Osteoblast (primary cell): ENCODE measurements at places on chromosomes 1 and 21. TPM values are rescaled to one million over a fixed set of nuclear protein-coding genes. Genes with fewer than 3 reads are reported as not detected.

DNA sequence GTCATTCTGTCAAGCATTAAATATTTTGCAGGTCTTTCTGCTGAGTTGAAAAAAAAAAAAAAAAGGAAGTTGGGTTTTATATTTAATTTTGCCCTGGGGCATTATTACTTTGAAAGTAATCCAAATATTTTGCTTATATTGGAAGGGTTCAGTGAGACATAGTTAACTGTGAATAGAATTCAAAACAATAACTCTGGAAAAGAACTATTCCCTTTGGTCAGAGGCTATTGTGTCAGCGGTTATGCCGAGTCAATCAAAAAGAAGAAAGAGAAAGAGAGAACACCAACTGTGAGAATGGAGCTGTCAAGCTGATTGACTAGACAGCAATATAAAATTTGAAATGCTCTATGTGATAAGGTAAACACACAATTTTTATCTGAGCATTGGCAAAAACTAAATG is 761.7 kb downstream of the ADGRL2 start:
- no peaks in the 10 kb centered on the region for H3K27me3 ChIP-seq
- peaks cover 10% of the 10 kb centered on the region for H3K4me1 ChIP-seq

- H3K4me1 ChIP-seq, result no peaks in the 10 kb centered on the region
- no peaks in the 10 kb centered on the region for H3K36me3 ChIP-seq
- no peak overlapping the region for H3K27ac ChIP-seq
- no peak for DNase-seq
- H3K4me3 ChIP-seq, result no peak overlapping the region
Measured at GRCh38 chr1:81179242-81179641, 621.5 kb upstream of the ADGRL2 start.

DNA sequence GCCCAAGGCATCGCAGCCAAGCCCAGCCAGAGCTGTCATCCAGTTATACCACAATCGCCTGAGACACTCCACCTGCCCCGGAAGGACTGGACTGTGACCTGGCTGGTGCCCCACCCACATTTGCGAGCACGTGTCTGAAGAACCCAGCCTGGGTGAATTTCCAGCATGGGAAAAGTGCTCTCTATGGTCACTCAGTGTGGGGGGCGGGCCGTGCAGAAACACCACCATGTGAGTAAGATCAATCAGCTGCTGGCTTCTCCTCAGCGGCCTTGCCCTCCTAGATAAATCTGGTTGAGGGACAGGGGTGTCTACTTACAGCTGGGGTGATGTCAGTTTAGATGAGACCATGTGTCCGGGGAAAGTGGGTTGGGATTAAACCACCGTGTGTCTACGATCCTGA is 44.8 kb downstream of the URB1 start:
- no peak overlapping the region for H3K27ac ChIP-seq
- H3K4me1 ChIP-seq, result no peaks in the 10 kb centered on the region

DNA sequence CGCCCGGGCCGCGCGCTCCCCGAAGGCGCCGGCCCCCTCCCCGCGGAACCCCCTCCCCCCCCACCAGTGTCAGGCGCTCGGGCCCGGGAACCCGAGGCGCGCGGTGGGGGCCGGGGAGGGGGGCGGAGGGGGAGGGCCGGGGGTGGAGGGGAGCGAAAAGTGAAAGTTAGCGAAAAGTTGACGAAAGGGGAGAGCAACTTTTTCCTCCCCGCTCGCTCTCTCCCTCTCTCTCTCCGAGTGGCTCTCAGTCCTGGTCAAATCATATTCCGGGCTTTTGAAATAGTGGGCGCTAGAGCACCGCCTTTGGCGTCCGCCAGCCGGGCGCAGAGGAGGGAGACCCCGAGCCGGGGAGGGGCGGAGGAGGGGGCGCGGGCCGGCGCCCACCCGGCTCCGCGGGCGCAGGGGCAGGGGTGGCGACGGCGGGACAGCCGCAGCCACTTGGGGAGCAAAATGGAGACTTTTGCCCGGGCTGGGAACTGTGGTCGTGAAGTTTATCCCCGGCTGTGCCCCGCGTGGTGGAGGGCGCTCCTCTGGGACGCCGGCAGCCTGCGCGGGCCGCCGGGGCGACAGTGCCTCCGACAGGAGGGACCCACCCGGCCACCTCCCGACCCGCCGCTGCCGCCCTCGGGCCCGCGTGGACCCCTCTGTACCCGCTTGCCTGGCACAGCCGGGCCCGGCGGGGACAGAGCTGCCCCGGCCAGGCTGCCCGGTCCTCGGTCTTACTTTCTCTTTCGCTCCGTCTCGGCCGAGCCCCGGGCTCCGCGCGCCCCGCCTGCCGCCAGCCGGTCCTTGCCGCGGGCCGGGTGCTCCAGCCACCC is 697 bp downstream of the PRDM16 start:
- DNase-seq, result peak; percentile 99
- H3K27me3 ChIP-seq, result peaks cover 5% of the 10 kb centered on the region

GRCh38 chr1:198440842-198441241 is 99.6 kb downstream of the ATP6V1G3 start:
- no peaks in the 10 kb centered on the region for H3K27me3 ChIP-seq
- H3K4me1 ChIP-seq, result peaks cover 22% of the 10 kb centered on the region
- H3K27ac ChIP-seq, result no peak overlapping the region
- no peak for DNase-seq

DNA sequence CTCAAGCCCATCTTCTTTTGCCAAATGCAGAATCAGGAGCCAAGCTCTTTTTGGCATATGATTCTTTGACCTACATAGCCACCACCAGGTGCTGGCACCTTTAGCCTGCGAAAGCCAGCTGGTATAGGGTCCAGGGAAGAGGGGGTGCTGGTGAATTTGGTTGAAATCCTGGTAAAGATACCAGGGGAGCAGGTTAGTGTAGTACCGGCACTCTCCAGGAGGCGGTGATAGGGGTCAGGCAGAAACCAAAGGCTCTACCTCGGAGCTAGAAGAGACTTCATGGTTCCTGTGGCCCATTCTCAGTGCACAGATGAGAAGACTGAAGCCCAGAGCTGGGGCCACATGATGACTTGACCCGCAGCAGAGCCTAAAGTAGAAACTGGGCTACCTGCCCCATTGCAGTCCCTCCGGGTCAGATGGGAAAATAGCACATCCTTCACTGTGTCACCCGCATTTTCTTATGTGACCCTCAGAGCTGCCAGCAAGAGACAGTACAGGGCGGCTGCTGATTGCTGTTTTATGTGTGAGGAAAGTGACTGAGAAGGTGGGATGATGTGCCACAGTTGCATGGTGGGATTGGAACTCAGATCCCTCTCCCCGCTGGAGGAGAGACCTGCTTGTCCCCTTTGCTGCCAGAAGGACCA is 36.0 kb upstream of the IL19 start:
- H3K4me1 ChIP-seq, result peaks cover 14% of the 10 kb centered on the region
- peak; percentile 94 for DNase-seq
- no peak overlapping the region for H3K27ac ChIP-seq
- no peaks in the 10 kb centered on the region for H3K27me3 ChIP-seq
- H3K36me3 ChIP-seq, result peaks cover 57% of the 10 kb centered on the region

- no peak overlapping the region for H3K27ac ChIP-seq
- DNase-seq, result no peak
- H3K27me3 ChIP-seq, result no peaks in the 10 kb centered on the region
- H3K4me1 ChIP-seq, result peaks cover 30% of the 10 kb centered on the region
- no peak overlapping the region for H3K4me3 ChIP-seq
Measured at GRCh38 chr1:30526652-30527345, 196.6 kb downstream of the MATN1 start.

DNA sequence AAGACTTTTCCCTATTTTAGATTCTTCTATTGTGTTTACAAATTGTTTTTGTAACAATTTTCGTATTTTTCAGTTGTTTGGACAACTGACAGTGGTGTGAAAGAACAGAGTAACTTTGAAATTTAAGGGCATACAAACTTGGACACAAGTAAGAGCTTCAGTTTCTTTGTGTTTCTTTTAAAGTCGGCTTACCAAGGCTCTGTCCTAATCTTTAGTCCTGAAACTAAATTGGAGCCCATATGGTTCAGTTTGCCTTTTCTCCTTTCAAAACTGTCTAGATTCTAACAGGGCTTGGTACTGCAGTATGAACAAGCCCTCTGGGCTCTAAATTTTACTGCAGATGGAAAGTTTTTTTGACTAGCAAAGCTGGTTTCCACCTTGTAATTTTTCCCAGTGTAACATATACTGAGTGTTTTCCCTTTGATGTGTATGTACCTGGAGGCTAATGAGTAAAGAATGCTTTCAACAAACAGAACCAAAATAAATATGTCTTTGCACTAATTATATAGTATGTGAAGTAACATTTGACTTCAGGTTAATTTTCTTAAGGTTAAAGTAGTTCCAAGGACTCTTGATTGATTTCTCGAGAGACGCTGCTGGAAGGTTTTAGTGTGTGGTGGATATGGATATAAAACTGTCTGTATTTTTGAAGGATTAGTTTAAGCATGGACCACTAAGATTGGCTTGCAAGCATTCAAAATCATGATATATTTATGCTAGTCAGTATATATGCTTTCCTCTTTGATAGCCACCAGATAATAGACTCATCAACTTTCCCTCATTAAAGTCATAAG is 4.1 kb downstream of the SNX27 start:
- no peak for DNase-seq
- H3K36me3 ChIP-seq, result no peaks in the 10 kb centered on the region
- H3K4me3 ChIP-seq, result no peak overlapping the region
- H3K27me3 ChIP-seq, result no peaks in the 10 kb centered on the region
- no peak overlapping the region for H3K27ac ChIP-seq

DNA sequence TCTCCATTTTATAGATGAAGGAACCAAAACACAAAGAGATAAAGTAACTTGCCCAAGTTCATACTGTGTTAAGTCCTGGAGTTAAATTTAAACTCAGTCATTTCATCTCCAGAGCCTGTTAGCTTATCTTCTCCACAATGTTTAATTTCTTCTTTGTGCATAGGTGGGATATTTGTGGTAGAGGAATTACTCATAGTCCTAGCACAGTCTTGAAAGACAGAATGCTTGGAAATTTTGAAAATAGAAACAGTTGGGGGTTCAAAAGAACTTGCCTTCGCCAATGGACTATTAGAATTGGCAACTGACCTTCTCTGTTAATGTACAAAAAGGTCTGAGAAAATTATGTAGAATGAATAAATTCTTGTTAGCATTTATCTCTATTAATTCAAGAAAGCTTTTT is 832.0 kb upstream of the PRMT6 start:
- no peaks in the 10 kb centered on the region for H3K36me3 ChIP-seq
- H3K27ac ChIP-seq, result no peak overlapping the region
- no peak overlapping the region for H3K4me3 ChIP-seq

GRCh38 chr1:10513199-10513598 is 38.4 kb downstream of the PEX14 start:
- H3K27ac ChIP-seq, result no peak overlapping the region
- no peaks in the 10 kb centered on the region for H3K36me3 ChIP-seq
- no peaks in the 10 kb centered on the region for H3K27me3 ChIP-seq

DNA sequence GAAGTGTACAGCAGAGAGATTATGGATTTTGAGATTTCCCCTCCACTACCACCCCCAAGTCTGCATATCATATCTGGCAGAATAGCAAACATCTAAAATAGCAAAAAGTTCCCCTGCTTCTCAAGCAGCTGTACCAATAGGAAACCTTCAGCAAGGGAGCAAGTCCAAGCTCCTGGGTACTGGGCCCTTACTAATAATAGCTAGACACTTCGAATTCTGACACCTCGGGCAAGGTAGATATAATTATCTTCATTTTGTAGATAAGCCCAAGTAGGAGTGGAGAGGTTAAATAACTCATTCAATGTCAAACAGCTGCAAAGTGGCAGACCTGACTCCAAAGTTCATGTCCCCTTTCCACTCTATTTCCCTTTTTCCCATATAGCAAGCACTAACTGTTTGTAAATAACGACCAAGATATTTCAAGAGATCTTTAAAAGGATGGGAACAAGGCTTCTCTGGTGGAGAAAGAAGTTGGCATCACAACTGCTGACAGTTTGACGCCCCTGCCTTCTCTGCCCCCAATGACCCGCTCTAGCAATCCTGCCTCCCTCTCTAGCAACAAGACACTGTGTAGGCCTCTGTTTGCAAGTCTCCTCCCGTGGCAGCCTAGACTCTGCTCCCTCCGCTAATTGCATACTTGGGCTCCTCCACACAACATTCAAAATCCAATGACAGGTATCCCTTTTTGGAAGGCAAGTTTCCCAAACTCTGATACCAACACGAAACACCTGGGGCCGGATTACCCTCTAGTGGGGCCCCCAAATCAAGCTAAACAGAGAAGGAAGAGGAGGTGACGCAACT is 18.7 kb upstream of the ADAR start:
- H3K4me3 ChIP-seq, result peak overlapping the region; percentile 94
- H3K27ac ChIP-seq, result peak overlapping the region; percentile 98
- H3K4me1 ChIP-seq, result peaks cover 32% of the 10 kb centered on the region
- no peak for DNase-seq
- H3K36me3 ChIP-seq, result no peaks in the 10 kb centered on the region

GRCh38 chr1:149997585-149998262 is 12.8 kb downstream of the OTUD7B start:
- no peaks in the 10 kb centered on the region for H3K27me3 ChIP-seq
- H3K4me1 ChIP-seq, result peaks cover 26% of the 10 kb centered on the region
- H3K27ac ChIP-seq, result peak overlapping the region; percentile 18
- no peak overlapping the region for H3K4me3 ChIP-seq
- no peak for DNase-seq

DNA sequence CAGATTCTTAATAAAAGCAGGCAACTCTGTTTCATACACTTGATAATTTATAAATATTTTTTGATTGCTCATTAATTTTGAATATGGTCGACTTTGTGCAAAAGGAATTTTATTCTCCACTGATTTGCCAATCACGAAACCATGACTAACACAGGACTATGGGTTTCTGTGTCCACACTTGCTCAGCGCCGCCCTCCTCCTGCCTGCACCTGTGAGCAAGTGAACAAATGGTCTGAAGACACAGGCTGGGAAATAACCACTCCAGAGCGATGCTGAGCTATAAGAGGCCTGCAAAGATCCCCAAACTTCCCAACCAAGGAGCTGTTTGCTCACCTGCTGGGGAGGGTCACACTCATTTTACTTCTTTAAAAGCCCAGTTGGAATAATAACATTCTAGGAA is 19.6 kb downstream of the ABCB10 start:
- DNase-seq, result no peak
- no peaks in the 10 kb centered on the region for H3K27me3 ChIP-seq
- no peaks in the 10 kb centered on the region for H3K4me1 ChIP-seq
- no peak overlapping the region for H3K27ac ChIP-seq
- no peak overlapping the region for H3K4me3 ChIP-seq

AGT gene
- 1.5 and 6.2 TPM in 2 replicates for total RNA-seq

RUNX3 gene
- total RNA-seq, result 1.8 and 3.6 TPM in 2 replicates

CAPN8 gene
- not detected in 2 replicates for total RNA-seq

SLC26A9 gene
- not detected in 2 replicates for total RNA-seq

PTGFRN gene
- total RNA-seq, result 40.2 and 52.7 TPM in 2 replicates

SPTA1 gene
- total RNA-seq, result under 0.01 TPM in 2 replicates

BRDT gene
- total RNA-seq, result not detected in 2 replicates
